HT1080 (cell line): ENCODE measurements at places on chromosomes 1 and 21. TPM values are rescaled to one million over a fixed set of nuclear protein-coding genes. Genes with fewer than 3 reads are reported as not detected.

DNA sequence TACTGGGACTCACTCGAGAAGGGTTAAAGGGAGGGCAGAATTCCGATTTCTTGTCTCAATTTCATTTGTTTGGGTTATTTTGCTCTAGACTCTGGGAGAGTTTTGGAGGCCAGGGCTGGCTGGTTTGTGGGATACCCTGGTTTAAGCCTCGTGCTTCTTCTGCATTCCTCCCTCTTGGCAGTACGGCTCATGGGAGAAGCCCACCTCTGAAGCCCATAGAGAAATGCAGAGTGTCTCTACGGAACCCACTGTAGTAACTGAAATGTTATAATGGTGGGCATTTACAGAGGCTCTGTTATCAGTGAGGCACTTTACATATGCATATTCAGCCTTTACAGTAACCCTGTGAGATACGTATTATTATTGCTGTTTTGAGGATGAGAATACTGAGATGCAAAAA lies 43.9 kb downstream of the ROR1 start:
- no peak for DNase-seq

GRCh38 chr1:15217654-15218053 lies 29.4 kb upstream of the FHAD1 start:
- DNase-seq: no peak

DNA sequence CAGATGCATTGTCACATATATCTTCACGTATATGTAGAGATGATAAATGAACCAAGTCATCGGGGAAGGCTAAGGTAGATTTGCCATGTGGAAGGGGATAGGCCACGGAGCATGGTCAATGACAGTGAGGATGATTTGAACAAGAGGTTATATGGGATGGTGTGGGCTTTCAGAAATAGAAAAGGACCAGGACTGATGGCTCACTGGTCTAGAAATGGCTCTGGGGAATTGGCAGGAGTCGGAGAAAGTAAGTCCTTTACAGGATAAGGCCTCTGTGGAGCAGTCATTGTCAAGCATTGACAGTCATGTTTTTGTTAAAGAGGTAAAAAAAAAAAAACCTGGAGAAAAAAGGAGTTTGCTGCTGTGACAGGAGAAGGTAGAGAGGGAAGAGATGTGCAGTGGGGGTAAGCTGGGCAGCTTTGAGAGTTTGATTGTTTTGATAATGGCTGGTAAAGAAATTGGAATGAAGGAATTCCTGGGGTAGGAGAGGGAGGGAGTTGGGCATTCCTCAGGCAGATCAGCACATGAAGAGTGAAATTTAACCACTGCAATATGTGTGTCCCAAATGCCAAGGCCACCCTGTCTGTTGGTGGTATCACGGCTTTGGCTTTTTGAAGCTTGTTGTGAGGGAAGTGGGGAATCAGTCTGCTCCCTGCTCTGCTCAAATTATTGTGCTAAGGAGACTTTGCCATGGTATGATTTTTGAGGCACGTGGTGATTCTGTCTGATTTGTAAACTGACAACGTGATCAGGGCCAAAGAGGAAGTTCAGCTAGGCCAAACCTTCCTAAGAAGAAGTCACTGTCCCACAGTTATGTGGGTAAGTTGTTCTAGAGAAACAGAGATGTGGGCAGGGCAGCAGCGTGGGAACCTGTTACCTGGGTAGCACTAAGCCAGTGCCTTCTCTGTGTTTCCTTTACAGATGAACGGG lies 26.0 kb downstream of the MACF1 start:
- no peak for DNase-seq

The FALEC gene
- total RNA-seq: not detected in 2 replicates

DNA sequence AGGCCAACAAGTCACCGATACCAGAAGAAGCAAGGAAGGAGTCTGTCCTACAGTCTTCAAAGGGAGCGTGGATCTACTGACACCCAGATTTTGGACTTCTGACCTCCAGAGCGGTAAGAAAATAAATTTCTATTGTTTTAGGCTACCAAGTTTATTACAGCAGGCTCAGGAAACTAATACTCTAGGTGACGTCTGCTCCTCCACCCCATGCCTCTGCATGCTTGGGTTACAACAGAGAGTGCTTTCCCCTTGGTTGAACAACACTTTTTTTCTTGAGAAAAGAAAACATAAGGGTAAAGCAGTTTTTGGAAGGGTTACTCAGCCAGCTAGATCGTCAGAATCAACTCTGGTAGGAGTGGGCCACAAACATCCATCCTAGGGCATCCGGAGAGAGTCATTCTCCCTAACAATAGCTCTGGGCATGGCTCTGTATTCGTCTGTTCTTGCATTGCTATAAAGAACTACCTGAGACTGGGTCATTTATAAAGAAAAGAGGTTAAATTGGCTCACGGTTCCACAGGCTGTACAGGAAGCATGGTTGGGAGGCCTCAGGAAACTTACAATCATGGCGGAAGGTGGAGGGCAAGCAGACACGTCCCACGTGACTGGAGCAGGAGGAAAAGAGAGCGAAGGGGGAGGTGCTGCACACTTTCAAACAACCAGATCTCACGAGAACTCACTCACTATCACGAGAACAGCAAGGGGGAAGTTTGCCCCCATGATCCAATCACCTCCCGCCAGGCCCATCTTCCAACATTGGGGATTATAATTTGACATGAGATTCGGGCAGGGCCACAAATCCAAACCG lies 22.2 kb upstream of the DNAJC11 start:
- no peak for DNase-seq

The IFI44L gene
- total RNA-seq: not detected in 2 replicates

DNA sequence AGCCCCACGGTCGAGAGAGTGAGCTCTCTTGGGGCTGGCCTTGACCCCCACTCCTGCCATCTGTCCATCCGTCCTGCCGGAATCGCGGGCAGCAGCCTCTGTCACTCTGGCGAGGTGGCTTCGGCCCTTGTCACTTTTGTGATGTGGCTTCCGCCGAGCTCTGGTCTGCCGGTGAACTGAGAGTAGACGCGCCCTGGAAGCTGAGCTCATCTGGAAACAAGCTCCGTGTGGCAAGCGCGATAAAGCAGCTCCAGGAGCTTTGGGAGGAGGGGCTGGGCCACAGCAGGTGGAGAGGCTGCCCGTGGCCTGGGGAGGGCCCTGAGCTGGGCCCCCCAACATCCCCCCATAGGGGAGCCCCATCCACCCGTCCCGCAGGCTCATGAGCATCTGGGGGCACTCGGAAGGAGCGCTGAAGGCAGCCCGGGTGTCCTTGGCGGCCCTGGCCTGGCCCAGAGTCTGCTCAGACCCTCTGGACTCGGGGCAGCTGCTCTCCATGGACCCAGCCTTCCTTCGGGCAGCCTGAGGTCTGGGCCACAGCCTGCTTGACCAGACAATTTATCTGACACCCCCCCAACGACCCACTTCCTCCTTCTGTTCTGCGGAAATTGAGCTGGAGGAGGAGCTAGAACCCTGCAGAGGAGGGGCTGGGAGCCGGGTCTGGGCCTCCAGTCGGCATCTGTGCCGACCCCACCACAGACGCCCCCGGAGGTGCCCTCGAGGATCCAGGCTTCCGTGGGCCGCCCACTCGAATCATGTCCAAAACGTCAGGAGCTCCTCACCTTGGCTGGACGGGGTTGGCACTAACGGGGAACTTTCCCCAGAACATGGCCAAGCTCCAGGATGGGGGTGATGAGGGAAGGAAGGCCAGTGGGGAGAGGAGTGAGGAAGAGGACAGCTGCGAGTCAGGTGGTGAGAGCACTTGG lies 59.1 kb downstream of the SLC19A1 start:
- DNase-seq: no peak

The CFHR2 gene
- total RNA-seq: not detected in 2 replicates

GRCh38 chr1:24705260-24706073 lies 39.8 kb upstream of the CLIC4 start:
- DNase-seq: peak; percentile 100

DNA sequence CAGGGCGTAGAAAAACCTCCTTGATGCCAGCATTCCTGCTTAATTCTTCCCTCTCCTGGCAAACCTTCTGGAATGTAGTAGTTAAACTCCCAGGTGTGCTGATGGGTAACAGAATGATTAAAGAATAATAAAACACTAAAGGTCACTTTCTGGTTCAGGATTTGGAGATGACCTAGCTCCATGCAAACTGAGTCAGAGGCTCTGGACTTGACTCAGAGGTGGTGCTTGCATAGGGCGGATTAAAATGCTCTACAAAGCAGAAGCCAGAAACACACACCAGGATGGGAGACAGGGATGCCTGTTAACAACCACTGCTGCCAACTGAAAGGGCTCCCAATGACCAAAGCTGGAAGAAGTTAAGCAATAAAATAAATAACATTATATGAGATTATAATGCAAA lies 41.5 kb downstream of the KRTAP19-8 start:
- DNase-seq: no peak

DNA sequence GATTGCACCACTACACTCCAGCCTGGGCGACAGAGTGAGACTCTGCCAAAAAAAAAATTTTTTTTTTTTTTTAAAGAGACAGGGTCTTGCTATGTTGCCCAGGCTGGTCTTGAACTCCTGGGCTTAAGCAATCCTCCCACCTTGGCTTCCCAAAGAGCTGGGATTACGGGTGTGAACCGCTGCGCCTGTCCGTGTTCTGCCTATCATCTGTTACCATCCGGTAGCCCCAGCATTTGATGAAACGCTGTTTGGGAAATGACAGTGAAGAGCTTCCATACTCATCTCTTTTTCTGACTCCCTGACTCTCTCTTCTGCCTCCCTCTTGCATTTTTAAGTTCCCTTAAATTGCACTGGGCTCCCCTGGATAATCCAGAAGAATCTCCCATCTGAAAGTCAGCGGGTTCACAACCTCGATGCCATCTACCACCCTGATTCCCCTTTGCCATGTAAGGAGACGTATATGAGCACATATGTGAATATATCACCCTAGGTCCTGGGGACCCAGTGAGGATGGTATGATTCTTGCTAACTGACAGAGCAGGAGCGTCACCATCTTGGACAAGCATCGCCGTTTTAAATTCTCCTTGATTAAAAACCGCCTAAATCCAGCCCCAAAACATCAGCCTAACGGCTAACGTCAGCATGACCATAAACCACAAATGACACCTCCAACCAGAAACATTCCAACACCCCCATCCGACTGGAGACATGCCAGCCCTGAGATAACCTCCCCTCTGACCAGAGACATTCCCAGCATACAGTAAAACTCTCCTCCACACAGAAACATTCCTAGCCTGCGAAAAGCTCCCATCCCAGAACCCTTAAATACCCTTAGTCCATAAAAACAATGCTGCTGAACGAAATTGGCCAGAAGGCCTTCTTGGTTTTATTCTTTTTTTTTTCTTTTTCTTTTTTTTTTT lies 12.4 kb downstream of the TNFRSF8 start:
- DNase-seq: peak; percentile 84

DNA sequence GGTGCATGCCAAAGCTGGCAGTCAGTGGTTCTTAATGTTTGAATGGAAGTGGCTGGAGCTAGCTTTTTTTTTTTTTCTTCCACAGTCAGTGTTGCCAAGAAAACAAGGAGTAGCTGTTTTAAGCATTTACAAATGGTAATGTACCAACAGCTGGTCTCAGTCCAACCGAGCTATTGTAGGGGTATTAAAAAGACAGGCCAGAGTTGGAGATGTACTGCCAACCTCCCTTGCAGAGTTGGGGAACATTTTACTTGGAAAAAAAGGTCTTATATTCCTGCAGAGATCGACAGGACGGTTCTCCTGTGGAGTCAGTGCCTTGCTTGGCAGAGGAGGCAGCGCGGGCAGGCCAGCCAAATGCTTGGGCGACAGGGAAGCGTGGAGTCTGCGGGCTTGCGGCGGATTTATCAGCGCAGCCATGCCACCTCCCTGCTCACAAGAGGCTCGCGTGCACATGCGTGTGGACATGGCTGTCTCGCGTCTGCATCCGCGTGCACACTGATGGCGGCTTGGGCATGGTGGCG lies 338.1 kb downstream of the RPS6KC1 start:
- no peak for DNase-seq

DNA sequence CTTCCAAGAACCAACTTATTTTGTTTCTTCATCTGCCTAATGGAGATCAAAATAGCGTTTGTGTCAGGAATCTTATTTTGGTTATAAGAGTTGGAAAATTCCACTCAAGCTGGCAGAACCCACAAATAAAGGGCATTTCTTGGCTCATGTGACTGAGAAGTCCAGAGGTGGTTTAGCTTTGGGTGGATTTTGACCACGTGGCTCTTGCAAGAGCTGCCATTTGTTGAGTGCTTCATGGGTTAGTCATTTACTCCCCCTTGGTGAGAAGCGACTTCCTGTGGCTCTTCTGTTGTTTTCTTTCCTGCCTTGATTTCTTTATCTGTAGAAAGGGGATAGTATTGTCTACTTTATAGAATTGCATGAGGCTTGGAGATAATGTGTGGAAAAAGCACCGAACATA lies 9.5 kb upstream of the RNF186 start:
- DNase-seq: peak; percentile 45

- no peak for DNase-seq
Observed at GRCh38 chr1:161915978-161916377, 107.7 kb downstream of the OLFML2B start.

DNA sequence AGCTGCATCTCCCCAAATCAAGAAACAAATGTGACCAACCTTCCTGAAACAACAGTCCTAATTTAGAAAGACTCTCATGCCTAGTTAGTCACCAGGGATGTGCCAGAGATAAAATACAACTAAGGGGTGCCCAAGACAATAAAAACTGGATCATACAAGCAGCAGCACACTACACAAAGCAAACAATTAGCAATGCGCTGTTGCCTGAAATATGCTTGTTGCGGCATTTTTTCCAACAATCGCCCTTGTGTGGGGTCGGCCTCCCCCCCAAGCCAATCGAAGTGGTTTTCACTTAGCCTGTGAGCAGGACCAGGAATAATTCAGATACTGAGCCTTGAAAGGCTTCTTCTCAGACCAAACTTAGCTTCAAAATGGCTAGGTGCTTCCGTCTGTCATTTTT lies 1.4 kb upstream of the STMN1 start:
- no peak for DNase-seq

GRCh38 chr1:173555651-173556305 lies 47.1 kb downstream of the SLC9C2 start:
- DNase-seq: peak; percentile 50
